ENCODE measurements at places on chromosomes 1 and 21.

GRCh38 chr1:27257155-27257554, 22.7 kb downstream of the WDTC1 start:
- no peak for DNase-seq

DNA sequence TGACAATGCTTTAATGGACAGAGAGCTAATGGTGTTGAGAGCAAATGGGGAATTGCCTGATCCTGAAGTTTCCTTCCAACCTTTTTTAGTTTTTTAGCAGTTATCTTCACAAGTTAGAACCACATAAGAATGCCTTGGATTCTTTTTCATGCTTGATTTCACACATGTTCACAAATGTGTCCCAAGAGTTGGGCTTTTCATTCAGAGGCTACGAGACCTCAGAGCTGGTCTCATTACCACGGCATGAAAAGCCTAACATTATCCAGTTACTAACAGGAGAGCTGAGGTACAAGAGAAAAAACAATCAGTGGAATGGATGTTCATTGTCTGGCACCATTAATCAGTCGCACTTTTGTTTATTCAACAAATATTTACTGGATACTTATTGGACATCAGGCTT, 340.6 kb downstream of the ZNF326 start:
- no peak for DNase-seq

GRCh38 chr1:200872446-200873115, at the start of gene GPR25:
TSS of gene GPR25 (plus strand) at chr1:200872981. CDS start at chr1:200873038, 57 bp downstream.
- no peak for DNase-seq

DNA sequence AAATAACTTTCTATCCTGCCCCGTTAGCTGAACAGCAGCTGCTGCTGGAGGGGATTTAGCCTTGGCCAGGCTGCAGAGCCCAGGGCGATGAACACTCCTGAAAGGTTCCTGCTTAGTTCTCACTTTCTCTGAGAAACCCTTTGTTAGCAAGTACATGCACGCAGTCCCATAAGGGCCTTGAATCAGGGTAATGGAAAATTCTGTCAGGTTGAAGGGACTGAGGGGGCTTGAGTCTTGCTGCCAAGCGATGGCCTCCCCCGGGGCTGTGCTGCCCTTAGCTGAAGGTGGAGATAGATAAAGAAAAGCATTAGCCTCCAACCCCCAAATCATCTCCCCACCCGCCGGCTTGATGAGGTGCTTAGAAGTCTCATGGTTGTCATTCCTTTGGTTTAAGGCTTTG, 7.9 kb downstream of the GJA5 start:
- no peak for DNase-seq

DNA sequence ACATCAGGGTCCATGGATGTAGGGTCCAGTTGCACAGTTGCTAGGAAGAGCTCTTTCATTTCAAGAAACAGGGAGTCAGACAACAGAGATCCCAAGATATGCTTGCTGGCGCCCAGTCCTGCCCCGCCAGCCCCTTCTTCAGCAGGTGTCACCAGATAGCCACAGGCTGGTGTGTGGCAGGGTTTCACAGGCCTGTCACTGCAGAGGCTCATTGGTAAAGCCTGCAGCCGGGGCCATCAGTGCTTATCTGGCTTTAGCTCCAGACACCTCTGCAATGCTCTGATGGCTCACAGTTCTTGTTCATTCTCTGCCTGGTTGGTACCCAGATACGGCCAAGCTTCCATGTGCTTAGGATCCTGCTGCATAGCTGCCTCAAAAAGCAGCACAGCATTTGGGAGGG, 12.4 kb upstream of the ZNF124 start:
- no peak for DNase-seq

DNA sequence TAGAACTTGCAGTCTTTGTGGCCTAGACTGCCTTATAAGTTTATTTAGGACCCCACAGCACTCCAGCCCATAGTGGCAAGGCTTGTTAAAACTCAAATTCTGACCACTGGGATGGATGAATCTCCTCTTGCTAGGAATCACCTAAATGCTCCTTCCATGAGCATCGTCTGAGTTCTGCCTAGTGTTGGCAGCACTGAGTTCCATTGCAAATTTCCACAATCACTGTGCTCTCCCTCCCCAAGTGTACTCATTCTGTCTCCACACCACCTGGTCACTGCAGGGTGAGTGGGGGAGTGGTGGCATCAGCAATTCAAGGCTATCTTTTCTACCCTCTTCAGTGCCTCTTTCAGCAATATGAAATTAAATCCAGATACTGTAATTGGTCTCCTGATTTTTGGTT, 46.7 kb upstream of the PTBP2 start:
- no peak for DNase-seq

GRCh38 chr1:232317350-232317749, 312.6 kb downstream of the SIPA1L2 start:
- no peak for DNase-seq

GRCh38 chr1:14826172-14826636, 227.7 kb downstream of the KAZN start:
- DNase-seq: no peak
